ENCODE measurements at places on chromosomes 13 and 19.
A peak's percentile ranks its signal among the peaks of the same experiment; 100 is the strongest.

DNA sequence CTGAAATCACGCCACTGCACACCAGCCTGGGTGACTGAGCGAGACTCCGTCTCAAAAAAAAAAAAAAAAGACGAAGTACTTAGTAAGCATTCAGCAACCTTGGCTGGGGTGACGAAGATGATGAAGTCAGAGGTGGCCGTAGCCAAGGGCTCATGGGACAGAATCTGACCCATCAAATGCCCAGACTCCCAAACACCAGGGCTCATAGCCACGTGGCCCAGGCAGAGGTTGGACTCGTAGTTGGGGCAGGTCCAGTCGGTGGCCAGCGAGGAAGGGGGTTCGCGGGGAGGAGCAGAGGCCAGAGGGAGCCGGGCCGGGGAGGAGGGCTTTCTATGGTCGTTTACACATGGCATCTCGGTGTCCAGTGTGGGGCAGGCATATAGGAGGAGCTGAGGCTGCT, 52.1 kb upstream of the EHD2 start:
- peak; percentile 11 for DNase-seq

GRCh38 chr13:33932769-33933406, 114.9 kb downstream of the RFC3 start:
- DNase-seq = no peak

DNA sequence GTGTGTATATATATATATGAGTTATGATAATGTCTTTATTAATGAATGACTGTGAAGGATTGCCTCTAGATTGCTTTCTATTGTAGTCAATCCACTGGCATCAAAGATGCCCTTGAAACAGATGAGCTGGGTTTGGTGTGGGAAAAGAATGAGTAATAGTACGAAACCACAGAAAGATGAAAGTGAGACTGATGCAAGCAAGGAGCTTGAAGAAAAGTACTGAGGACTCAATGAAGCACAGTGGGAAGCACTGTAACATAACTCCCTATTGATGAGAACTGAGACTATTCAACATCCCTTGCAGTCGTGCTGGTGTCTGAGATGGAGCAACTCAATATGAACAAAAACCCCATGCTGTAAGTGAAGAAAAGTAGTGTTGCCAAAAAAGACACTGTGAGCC, 1794.2 kb downstream of the SLITRK5 start:
- DNase-seq = no peak

- DNase-seq = peak; percentile 81
Observed at GRCh38 chr13:110916301-110917142, 1.7 kb upstream of the ANKRD10 start.

- no peak for DNase-seq
Observed at GRCh38 chr19:7199613-7200533, 94.3 kb downstream of the INSR start.

DNA sequence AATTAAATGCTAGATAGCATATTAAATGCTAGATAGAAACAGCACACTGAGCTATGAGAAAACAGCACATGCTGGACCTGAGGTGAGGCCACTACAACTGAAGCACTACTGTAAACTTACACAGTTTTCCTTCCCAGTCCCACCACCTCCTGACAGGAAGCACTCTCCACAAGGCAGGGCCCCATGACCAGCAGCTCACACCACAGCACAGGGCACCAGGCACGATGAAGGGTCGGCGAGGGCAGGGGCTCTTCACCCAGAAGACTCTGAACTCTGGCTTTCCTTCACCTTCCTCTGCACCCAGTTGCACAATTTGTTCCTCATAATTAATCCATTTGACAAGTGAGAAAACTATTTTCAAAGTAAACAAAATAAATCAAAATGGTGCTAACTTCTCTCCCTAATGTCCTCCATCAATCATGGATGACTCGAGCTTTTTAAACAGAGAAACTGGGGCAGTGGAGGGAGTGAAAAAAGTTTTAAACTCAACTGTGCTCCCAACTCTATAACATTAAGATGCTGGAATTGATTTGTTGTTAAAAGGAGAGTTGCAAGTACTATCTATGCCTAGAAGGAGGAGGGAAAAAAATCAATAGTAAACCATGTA, 568.7 kb downstream of the UQCRFS1 start:
- DNase-seq = no peak

GRCh38 chr13:111654531-111654930, 334.1 kb downstream of the TEX29 start:
- no peak for DNase-seq

Measured in pons (tissue), 1 donor.